ENCODE measurements at places on chromosomes 12 and 14.

DNA sequence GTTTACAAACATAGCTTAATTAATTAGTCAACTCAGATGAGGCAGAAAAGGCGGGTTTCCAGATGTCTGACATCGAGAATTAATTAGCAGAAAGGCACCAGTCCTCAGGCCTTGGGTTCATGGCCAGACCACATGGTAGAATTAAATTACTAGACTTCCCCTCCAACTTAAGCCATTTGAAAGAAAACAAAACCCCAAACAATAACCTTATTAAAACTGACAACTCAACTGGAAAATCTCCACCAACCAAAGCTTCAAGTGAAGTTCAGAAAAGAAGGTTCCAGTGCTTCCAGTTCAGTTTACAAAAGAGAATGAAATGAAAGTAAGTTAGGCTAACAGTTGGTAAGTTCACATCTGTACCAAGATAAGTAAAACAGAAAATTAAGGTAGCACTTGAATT, 349.5 kb downstream of the GRIN2B start:
- DNase-seq: peak; percentile 28

DNA sequence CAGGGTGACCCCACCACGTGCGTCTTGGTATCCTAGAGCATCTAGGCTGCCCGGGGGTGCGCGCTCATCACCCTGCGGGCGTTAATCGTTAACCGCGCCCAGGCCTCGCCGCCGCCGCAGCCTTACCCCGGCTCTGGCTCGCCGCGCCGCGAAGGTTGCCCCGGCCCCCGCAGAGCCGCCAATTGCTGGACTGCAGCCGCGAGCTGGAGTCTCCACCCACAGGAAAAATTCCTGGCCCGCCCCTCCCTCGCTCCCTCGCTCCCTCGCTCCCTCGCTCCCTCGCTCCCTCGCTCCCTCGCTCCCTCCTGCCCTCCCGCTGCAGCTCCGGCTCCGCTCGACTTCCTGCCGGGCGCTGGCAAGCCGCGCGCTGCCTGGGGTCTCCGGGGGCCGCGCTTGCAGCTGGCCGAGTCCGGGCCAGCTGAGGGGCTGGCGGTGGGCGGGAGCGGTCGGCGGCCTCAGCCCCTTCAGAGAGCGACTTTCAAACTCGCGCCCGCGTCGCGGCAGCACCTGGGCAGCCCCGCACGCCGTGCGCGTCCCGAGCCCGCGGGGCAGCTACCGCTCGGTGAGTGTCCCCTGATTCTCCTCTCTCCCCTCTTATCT, at the start of gene PLEKHG3:
Gene PLEKHG3 (plus strand): TSS at position 282 of the 600 bp plus-strand sequence. CDS start 23,208 bp downstream, outside the sequence.
- DNase-seq: peak; percentile 68

- DNase-seq: no peak
Measured at GRCh38 chr12:71536279-71536938, 96.8 kb downstream of the LGR5 start.

DNA sequence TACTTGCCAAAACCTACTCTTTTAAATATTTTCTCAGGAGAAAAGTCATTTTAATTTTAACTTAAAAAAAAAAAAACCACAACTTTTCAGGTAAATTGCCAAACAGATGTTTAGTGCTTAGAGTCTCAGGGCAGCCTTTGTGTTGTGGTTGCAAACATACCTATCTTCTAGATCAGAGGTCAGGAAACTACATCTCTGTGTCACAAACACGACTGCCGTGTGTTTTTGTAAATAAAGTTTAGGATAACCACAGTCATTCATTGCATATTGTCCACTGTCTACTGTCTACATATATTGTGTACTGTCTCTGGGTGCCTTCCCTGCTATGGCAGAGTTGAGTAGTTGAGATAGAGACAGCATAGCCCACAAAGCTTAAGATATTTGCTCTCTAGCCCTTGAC, 48.9 kb downstream of the DYRK2 start:
- DNase-seq: no peak

- DNase-seq: peak; percentile 37
Measured at GRCh38 chr12:62640910-62641448, 174.4 kb downstream of the MON2 start.

- peak; percentile 28 for DNase-seq
Measured at GRCh38 chr14:96053248-96053599, 14.1 kb downstream of the C14orf132 start.

DNA sequence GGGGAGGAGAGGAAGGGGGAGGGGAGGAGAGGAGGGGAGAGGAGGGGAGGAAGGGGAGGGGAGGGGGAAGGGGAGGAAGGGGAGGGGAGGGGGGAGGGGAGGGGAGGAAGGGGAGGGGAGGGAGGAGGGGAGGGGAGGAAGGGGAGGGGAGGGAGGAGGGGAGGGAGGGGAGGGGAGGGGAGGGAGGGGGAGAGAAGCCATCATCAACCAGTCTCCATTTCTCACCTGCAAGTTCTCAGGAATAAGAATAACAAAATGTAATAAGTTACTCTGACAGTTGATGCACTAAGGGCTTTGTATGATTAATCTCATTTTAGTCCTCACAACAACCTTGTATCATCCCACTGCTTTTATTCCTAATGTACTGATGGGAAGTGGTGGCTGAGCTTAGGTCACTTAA, 59.1 kb upstream of the TMEM263 start:
- DNase-seq: no peak

- DNase-seq: peak; percentile 65
Measured at GRCh38 chr12:62724947-62725451, 210.0 kb downstream of the PPM1H start.

DNA sequence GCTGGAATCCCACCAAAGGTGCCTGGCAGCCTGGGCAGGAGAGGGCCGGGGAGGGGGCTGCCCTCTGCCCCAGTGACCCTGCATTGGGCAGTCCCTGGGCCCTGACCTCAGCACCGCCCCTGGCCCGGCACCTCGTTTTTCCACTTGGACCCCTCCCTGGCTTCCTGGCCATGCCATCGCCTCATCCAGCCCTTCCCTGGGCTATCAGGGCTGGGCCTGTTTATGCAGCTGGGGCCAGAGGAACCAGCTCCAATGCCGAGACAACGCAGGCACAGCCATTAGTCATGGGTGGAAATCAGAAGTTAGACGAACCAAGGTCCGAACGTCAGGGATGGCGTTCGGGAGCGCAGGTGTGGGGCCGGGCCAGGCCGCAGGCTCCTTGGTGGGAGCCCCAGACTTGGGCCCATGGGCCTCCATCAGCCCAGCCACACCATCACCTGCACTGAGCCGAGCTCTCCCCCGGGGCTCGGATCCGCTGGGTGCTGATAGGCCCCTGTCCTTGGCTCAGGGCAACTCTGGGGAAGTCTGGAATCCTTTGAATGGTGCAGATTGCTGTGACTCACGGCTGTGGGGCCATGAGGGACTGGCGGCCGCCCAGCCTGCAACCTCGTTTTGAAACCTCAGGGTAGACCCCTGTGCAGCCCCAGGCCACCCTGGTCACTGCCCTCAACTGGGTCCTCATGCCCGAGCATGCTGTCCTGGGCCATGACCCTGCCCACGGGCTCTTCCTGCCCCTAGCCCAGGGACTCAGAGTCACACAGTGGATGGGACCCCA, 169.4 kb downstream of the KIF26A start:
- DNase-seq: no peak

DNA sequence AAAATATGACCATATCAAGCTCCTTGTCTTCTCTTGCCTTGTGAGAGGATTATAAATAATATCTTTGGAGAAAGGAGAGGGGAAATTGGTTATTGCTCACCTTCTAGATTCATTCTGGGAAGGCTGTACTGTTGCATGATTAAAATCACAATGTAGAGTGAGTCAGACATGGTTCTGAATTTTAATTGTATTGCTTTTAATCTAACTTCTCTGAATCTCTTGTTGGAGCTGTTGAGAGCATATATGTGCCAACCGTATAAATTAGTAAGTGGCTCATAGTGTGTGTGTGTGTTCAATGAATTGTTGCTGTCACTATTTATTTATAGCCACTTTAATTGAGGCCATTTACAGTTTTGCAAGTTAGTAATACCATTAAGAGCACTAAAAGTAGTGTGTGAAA, 56.1 kb downstream of the KCNJ8 start:
- no peak for DNase-seq

GRCh38 chr12:48157889-48158370, 615 bp upstream of the ASB8 start:
- DNase-seq: no peak

GRCh38 chr12:107917912-107918800, 143.7 kb downstream of the ASCL4 start:
- DNase-seq: peak; percentile 72

DNA sequence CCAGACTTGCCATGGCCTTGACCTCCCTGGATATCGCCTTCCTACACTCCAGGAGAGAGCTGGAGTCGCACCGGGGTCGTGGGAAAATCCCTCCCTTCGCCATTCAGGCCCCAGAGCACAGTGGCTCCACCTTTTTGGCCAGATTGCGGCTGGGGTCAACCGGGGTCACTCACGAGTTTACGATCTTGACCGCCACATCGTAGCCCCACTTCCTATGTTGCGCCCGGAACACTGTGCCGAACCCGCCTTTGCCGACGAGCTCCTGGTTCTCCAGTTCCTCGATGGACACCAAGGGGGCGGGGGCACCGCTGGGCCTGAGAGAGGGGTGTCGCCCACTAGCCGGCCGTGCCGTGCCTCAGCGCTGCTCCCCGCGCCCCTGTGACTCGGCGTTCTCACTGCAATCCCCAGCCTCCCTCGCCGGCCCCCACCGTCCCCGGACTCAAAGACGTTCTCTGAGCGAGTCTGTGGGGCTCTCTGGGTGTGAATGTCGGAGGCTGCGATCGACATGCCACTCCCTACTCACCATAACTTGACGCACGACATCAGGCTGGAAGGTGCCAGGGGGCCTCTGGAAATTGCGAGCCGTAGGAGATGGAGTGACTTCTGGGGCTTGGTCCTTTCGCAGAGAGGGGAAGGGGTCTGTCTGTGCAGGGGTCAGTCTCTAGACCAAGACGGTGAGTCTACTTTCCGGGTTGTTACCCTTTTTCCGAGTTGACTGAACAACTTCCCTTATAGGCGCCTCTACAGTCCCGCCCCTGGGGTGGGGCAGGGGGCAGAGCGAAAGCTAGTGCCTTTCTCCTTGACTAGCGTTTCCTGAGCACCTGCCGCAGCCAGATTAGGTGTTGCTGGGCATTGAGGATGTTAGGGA, at the start of gene RIPK3:
Gene RIPK3 (minus strand): TSS at position 708 of the 868 bp plus-strand sequence. CDS start 165 bp downstream, at position 543.
- no peak for DNase-seq

- no peak for DNase-seq
Measured at GRCh38 chr14:104390941-104391901, 188.3 kb upstream of the C14orf180 start.

DNA sequence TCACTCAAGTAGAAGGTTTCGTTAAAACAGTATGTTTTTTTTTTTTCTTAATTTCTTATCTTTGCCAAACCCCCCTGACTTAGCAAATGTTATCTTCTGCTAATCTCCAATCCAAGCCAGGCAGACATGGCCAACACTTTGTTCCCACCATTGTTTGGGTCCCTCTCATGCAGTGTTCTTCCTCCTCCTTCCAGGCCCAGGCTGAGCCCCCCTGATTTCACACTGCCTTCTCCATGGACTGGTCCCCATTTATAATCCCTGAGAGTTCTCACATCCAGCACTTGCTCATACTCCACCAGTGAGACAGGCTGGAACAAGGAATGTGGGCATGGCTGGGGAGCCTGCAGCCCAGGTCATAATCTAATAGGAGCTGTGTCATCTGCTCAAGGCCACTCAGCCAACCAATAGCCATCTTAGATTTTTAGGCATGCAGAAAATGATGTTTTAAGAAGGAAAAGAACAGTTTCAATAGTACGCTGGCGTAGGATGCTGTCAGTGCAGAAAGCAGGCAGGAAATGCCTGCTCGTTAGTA, 238.4 kb upstream of the CCDC196 start:
- no peak for DNase-seq

DNA sequence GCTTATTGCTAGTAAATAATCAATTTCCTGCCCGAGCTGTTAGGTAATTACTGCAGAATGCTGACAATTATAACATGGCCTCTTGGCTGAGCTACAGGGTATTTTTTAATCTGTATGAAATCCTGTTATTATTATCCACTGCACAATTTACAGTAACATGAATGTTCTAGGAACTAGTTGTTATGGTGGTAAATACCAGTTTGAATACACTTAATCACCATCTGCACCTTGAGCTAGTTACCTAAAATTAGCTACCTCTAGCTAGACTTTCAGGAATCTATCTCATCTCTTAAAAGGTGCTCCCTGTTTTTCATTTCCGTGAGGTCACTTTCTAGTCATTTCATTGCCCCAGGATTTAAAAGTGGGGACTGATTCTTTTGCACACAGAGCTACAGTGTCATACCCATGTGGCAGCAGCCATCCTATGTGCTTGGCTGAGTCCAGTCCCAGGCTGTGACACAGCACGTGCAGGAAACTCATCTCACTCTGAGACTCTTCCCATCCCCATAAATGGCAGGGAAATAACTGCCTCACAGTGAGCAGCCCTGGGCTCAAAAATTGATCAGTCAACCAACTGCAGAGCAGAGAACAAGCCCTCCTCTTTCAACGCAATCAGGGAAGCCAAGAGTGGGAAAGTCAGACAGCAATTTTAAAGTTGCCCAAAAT, 37.6 kb downstream of the DCP1B start:
- no peak for DNase-seq

DNA sequence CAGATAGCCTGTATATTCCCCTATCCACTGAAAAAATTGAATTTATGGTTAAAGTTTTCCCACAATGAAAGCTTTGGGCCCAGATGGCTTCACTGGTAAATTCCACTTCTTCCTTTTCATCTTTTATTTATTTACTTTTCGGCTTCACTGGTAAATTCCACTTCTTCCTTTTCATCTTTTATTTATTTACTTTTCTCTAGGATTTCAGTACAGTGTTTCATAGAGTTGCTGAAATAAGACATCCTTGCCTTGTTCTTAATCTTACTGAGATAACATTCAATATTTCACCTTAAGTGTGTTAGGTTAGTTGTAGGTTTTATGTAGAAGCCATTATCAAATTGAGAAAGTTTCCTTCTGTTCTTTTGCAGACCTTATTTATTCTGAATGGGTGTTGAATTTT, 18.9 kb upstream of the KLRG1 start:
- DNase-seq: no peak

- DNase-seq: no peak
Measured at GRCh38 chr12:6373022-6373787, 2.2 kb downstream of the SCNN1A start.

DNA sequence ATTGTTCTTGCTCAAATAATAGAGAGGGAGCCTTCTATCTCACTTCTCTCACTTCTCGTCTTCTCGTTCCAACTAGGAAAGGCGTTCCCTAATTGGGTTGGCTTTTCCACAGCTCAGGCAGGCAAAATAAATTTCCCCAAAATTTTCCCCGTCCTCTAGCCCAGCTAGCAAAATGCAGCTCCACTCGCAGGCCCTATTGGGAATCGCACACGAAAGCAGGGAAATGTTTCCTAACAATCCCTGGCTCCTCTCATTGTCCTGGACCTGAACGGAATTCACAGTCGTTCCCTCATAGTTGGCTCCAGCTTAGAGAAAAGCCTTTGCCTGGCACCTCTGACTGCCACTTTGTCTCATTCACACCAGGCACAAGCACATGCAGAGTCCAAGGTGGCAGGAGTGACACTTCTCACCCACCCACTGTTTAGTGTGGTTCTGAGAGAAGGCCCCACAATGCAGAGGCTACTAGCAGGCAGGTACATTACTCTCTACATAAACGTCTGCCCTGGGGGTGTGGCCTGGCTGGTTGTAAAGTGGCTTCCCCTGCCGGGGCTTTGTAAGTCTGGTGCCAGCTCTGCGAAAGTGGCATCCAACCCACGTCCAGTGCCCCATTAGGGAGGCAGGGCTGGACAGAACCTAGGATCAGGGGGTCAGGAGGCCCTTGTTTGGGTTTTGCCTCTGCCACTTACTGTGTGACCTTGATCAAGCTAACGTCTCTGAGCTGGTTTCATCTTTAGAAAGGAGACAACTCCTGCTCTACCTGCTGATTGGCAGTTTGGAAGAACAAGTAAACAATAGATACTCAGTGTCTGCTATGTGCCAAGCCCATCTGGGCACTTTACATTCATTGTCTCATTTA, 4.2 kb downstream of the SERPINA10 start:
- DNase-seq: no peak
